SK-N-MC (cell line): ENCODE measurements at places on chromosomes 11 and 22.

DNA sequence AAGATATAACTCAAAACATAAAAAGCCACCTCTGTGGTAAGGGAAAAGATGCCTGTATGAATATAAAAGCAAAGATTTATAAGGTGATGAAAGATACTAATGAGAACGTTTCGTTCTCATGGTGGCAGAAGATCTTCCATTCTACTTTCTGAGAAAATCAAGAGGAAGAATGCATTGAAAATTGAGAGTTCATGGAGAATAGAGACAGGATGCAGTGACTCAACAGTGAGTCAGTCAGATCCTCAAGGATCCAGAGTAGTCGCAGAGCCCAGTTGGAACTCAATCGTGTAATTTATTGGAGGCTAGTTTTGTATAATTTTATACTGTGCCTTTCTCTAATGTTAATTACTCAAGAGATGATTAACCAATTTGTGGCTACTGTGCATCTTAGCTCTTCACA is 73.3 kb downstream of the ENTHD1 start:
- DNase-seq: no peak

GRCh38 chr22:20324139-20324516 is 4.3 kb upstream of the DGCR6L start:
- no peak for DNase-seq

GRCh38 chr11:78100676-78101472 is 21.2 kb upstream of the NDUFC2 start:
- no peak for DNase-seq

- DNase-seq: no peak
Observed at GRCh38 chr11:1734641-1735081, 15.7 kb downstream of the IFITM10 start.

GRCh38 chr22:30015229-30015797 is 65.0 kb upstream of the HORMAD2 start:
- no peak for DNase-seq

DNA sequence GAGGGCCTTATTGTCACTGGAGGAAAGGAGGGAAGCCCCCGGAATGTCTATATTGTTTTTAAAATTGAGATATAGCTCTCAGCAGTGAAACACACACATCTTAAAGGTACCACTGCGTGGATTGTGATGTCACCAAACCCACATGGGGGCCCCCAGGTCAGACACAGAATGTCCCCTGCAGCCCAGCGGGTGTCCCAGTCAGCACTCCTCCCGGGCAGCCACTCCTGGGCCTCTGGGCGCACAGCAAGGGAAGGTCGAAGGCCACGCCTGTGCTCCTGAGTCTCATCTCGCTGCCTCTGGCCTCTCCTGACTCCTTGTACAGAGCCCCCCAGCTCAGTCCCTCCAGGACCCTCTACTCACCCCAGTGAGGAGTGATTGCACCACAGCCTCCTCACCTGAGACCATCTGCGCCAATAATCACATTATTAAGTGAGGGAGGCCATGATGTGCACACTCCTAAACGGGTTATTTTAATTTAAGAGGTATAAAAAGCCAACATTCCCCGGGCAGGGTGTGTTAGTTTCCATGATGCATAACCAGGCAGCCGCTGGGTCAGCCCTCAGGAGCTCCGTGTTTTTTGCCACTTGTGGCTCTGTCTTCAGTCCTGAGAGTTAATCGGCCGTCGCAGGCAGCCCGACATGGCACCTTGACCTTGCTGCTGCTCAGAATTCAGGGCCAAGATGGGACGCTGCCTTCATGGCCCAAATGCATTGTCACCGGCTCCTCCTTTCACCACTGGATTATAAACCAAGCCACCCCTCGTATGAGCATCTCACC is 1089.3 kb downstream of the BRD1 start:
- no peak for DNase-seq

- DNase-seq: no peak
Observed at GRCh38 chr11:32115446-32115845, 24.6 kb downstream of the RCN1 start.

GRCh38 chr22:30606455-30607299 is at the start of gene TCN2:
Gene TCN2, plus strand, starts transcription at chr22:30607174. Its CDS starts 158 bp downstream, at chr22:30607332.
- DNase-seq: no peak

DNA sequence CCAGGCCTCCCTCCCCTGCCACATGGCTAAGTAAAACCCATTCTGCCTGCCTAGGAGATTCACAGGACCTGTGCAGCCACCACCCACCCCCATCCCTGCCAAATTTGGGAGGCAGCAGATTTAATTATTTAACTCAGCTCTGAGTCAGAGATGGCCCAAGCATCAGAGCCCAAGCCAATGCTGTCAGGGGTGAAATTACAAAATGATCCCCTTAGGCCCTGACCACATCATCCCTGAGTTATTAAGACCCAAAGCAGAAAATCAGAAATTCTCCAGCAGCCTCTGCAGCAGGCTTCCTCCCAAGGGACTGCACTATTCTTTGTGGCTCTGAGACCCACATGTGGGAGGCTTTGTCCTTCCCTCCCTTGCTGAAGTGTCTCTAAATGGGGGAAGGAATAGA is 52.8 kb upstream of the RRAS2 start:
- DNase-seq: no peak

DNA sequence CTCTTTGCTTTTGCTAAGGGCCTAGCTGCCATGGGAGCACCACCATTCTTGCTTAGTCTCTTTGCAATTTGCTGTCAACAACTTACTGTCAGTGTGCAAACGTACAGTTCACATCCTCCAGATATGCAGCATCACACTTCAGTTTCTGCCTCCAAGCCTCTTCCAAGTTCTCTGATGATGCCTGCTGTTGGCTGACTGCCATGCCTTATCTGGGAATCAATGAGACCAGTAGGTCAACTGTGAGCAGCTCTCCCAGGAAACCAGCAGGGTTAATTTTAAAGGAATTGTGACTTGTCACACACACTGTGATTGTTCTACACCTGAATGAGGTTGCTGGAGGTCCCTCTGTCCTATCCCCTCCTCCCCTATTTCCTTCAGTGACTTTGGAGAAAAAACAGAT is 56.0 kb downstream of the COPB1 start:
- DNase-seq: no peak

- no peak for DNase-seq
Observed at GRCh38 chr11:129992161-129992944, 10.3 kb downstream of the PRDM10 start.

GRCh38 chr11:2825889-2826678 is 59.5 kb downstream of the CDKN1C start:
- DNase-seq: no peak

DNA sequence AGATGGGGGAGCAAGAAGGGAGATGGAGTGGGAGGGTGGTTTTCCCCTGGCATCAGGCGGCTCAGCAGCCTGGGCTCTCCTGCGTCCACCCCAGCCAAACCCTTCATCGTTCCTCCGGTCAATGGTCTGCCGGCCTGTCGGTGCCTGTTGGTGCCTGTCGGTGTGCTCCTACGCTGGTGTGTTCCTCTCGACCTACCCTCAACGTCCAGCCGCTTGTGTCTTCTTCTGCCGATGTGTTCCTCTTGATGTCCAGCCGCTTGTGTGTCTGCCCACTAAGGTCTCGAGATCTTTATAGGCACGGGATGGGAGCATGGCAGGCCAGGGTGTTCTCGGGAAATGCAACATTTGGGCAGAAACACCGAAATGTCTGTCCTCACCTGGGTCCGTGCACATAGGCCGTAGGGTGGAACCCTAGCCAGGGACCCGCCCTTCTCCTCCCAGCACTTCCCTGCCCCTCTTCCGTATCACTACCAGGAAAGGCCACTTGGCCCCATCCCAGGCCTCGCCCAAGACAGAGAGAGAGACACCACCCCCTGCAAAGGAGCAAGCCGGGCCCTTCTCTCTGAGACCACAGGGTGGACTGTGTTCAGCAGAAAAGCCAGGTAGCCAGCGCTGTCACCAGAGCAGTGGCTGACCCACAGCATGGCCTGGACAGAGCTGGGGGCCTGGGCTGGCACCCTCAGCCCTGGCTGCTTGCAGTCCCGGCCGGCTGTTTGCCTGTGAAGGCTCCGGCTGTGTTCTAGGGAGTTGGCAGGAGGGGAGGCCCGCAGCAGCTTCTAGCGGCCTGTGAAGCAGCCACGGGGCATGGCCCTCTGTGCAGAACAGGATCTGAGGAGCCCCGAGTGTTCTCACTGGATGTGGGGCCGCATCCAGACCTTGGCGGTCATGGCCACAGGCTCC is 61.6 kb upstream of the KCNQ1OT1 start:
- DNase-seq: no peak

DNA sequence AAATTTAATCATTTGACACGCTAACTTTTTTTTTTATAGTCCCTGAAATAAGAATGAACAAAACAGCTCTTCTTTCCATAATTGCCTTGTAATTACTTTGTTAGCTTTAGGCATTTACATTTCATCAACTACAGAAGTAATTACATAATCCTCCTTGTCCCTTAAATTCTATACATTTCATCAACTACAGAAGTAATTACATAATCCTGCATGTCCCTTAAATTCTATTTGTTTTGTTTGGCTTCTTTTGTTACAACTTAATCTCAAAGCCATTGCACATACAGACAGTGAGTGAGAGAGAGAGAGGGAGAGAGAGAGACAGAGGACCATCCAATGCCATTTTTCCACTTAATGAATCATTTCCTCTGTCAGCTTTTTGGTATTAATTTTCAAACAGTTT is 873.2 kb downstream of the METTL15 start:
- DNase-seq: no peak
